CD14-positive monocyte (primary cell): ENCODE measurements at places on chromosomes 12 and 14. TPM values are rescaled to one million over a fixed set of nuclear protein-coding genes. Genes with fewer than 3 reads are reported as not detected.

The GPR162 gene
- polyA plus RNA-seq = 15.1 TPM

The NXPH4 gene
- polyA plus RNA-seq = not detected

The EPS8 gene
- 4.8 TPM for polyA plus RNA-seq

The TAS2R9 gene
- polyA plus RNA-seq = not detected

The KRT75 gene
- not detected for polyA plus RNA-seq

The BATF gene
- polyA plus RNA-seq = 20.9 TPM

The GPRC5A gene
- polyA plus RNA-seq = not detected

The HCAR1 gene
- polyA plus RNA-seq = not detected in 2 replicates

The LIN7A gene
- 16.6 TPM for polyA plus RNA-seq

The ARMH4 gene
- 0.07 TPM for polyA plus RNA-seq

The SLC38A4 gene
- not detected for polyA plus RNA-seq

The CLEC1B gene
- polyA plus RNA-seq = 3.5 TPM

The CRIP1 gene
- polyA plus RNA-seq = 1,032 TPM

The GLRX5 gene
- 43.1 TPM for polyA plus RNA-seq

The ZDHHC22 gene
- polyA plus RNA-seq = not detected
